ENCODE measurements at places on chromosomes 1 and 21. TPM values are rescaled to one million over a fixed set of nuclear protein-coding genes. Genes with fewer than 3 reads are reported as not detected.

GRCh38 chr1:202122639-202123335 lies at the start of gene GPR37L1:
TSS of gene GPR37L1 (plus strand) at chr1:202122917. CDS start at chr1:202122964, 47 bp downstream.
- peak; percentile 88 for DNase-seq
- H3K4me1 ChIP-seq, result no peaks in the 10 kb centered on the region
- no peak within 1 kb of the TSS for H3K4me3 ChIP-seq
- H3K27me3 ChIP-seq, result no peaks in the 10 kb centered on the region
- no peaks in the 10 kb centered on the region for H3K36me3 ChIP-seq
- no peak within 1 kb of the TSS for H3K27ac ChIP-seq

GRCh38 chr1:227223171-227223806 lies 95.0 kb downstream of the CDC42BPA start:
- no peaks in the 10 kb centered on the region for H3K27me3 ChIP-seq
- H3K27ac ChIP-seq, result no peak overlapping the region
- no peaks in the 10 kb centered on the region for H3K4me1 ChIP-seq

- H3K27me3 ChIP-seq, result no peaks in the 10 kb centered on the region
- no peaks in the 10 kb centered on the region for H3K36me3 ChIP-seq
These were observed 3.5 kb downstream of the LRP8 start for GRCh38 chr1:53324321-53324720.

GRCh38 chr1:45012639-45013278 lies 705 bp downstream of the UROD start:
- peak overlapping the region; percentile 92 for H3K27ac ChIP-seq
- H3K27me3 ChIP-seq, result no peaks in the 10 kb centered on the region
- DNase-seq, result peak; percentile 94
- H3K4me1 ChIP-seq, result peaks cover 49% of the 10 kb centered on the region

DNA sequence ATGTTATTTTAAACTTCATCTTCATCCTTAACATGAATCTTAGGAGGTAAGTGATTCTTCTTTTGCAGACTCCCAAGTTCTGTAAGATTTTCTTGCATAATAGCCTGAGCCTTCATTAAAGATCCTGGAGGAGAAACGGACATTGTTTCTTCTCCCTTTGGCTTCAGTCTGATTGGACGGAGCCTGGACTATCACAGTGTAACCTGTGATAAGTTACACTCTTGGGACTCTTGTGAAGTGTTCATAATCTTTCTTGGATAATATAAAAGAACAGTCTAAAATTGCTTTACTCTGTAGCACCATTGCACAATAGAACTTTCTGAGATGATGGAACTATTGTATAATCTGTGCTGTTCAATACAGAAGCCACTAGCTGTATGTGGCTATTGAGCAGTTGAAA lies 244.8 kb downstream of the DNM3 start:
- H3K4me1 ChIP-seq, result no peaks in the 10 kb centered on the region
- H3K27ac ChIP-seq, result no peak overlapping the region

DNA sequence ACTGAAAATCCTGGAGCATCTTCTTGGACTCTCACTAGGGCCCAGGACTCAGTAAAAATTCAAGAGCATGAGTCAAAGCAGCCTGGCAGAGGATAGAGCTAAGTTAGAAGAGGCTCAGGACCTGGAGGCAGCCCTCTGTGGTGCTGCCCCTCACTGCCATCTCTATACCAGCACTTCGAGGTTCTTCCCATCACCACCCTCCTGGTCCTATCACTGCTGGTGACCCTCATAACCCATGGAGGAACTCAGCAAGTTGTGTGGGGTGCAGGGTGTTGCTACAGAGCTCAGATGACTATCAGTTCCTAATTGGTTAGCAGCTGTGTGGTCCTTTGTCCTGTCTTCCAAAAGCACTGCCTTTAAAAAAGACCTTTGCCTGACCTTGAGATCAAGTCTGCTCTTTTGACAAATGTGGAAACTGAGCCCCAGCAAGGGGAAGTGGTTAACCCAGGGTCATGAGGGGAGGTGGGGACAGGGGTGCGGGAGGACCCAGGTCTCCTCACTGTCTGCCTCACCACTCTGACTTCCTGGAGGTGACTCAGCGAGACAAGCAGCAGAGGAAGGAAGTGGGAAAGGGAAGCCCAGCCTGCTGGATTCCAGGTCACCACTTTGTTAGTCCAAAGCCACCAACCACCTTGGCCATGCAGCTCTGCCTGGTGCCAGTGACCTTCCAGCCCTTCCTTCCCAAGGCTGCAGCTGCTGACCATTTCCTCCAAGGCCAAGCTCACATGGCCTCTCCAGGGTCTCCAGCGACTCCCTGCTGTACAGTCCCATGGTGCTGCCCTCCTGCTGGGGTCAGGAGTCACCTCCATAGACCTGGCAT lies 199.4 kb upstream of the EDN2 start:
- H3K27ac ChIP-seq, result no peak overlapping the region
- peak; percentile 39 for DNase-seq
- H3K4me1 ChIP-seq, result peaks cover 10% of the 10 kb centered on the region
- H3K4me3 ChIP-seq, result no peak overlapping the region

DNA sequence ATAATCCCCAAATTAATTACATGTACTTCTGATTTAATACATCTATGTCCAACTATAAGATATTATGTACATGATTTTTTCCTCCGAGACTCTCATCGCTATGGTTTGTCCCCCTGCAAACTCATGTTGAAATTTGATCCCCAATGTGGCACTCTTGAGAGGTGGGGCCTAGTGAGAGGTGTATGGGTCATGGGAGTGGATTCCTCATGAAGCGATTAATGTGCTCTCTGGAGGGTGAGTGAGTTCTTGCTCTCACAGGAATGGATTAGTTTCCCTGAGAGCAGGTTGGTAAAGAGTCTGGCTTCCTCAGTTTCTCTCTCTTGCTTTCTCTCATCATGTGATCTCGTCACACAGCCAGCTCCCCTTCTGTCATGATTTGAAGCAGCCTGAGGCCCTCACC lies 16.1 kb downstream of the HSF2BP start:
- no peaks in the 10 kb centered on the region for H3K36me3 ChIP-seq
- DNase-seq, result no peak
- peaks cover 18% of the 10 kb centered on the region for H3K4me1 ChIP-seq
- no peak overlapping the region for H3K4me3 ChIP-seq
- H3K27ac ChIP-seq, result no peak overlapping the region
- no peaks in the 10 kb centered on the region for H3K27me3 ChIP-seq

GRCh38 chr21:34534522-34534921 lies 22.5 kb upstream of the KCNE1 start:
- no peaks in the 10 kb centered on the region for H3K4me1 ChIP-seq
- H3K4me3 ChIP-seq, result no peak overlapping the region
- no peaks in the 10 kb centered on the region for H3K36me3 ChIP-seq
- no peak for DNase-seq

- H3K36me3 ChIP-seq, result no peaks in the 10 kb centered on the region
- no peak for DNase-seq
- no peaks in the 10 kb centered on the region for H3K27me3 ChIP-seq
- H3K4me3 ChIP-seq, result no peak overlapping the region
- H3K27ac ChIP-seq, result no peak overlapping the region
These were observed 88.5 kb upstream of the GPR88 start for GRCh38 chr1:100449477-100449876.

The RHBDL2 gene
- total RNA-seq, result not detected

The ZNF593OS gene
- total RNA-seq, result not detected

The LIN28A gene
- not detected for total RNA-seq

The RHCE gene
- total RNA-seq, result 1.1 TPM

Data from adrenal gland (tissue), 19 donors.